ENCODE measurements at places on chromosomes 2 and 18.
A peak's percentile ranks its signal among the peaks of the same experiment; 100 is the strongest.

- DNase-seq: no peak
These were observed 34.2 kb downstream of the MRPL35 start for GRCh38 chr2:86233436-86233835.

GRCh38 chr2:112257575-112257974, 2.7 kb upstream of the ZC3H8 start:
- no peak for DNase-seq

GRCh38 chr2:77034445-77034844, 487.7 kb downstream of the LRRTM4 start:
- DNase-seq: no peak

- no peak for DNase-seq
These were observed 27.3 kb upstream of the GPR17 start for GRCh38 chr2:127618551-127619202.

DNA sequence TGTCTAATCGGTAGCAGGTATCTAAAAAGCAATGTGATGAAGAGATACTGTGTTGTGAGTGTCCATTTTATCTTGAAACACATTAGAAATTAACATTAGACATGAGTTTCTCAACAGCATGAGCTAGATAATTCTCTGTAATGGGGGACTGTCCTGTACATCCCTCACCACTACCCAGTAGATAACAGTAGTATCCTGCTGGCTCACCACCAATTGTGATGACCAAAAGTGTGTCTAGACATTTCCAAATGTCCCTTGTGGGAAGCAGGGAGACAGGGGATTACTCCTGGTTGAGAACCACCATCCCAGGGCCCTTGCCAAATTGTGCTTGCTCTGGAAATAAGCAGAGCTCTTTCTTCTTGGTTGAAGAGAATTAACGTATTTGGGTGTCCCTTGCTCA, 239.3 kb downstream of the IRS1 start:
- DNase-seq: no peak

- DNase-seq: peak; percentile 78
These were observed 18.2 kb upstream of the DAW1 start for GRCh38 chr2:227853204-227853629.

GRCh38 chr18:44149706-44150105, 531.0 kb upstream of the SETBP1 start:
- DNase-seq: no peak

GRCh38 chr2:181317511-181317910, 139.7 kb upstream of the ITGA4 start:
- no peak for DNase-seq

DNA sequence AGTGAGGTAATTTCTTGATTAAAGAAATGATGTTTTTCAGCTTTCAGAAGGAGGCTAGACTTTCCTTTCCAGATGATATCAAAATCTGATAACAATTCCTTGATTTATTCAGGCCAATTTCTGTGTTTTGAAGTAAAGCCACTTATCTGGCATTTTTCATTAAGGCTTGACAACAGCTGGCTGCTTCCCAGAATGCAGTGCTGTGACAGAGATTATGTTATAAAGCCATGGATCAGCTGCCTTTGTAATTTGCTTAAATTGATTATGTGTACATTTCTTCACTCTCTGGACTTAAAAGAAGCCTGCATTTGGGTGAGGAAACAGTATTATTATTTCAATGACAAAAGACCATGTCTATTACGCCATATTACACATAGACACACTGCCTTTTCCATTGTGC, 136.0 kb downstream of the PLCL1 start:
- no peak for DNase-seq

GRCh38 chr18:59070181-59070912, 69.3 kb upstream of the SEC11C start:
- no peak for DNase-seq

- no peak for DNase-seq
These were observed 100.9 kb upstream of the SERTAD2 start for GRCh38 chr2:64754570-64754969.

- no peak for DNase-seq
These were observed 2.5 kb upstream of the DNAJC10 start for GRCh38 chr2:182713601-182714000.

GRCh38 chr18:36580266-36580665, 248.5 kb downstream of the TPGS2 start:
- no peak for DNase-seq

DNA sequence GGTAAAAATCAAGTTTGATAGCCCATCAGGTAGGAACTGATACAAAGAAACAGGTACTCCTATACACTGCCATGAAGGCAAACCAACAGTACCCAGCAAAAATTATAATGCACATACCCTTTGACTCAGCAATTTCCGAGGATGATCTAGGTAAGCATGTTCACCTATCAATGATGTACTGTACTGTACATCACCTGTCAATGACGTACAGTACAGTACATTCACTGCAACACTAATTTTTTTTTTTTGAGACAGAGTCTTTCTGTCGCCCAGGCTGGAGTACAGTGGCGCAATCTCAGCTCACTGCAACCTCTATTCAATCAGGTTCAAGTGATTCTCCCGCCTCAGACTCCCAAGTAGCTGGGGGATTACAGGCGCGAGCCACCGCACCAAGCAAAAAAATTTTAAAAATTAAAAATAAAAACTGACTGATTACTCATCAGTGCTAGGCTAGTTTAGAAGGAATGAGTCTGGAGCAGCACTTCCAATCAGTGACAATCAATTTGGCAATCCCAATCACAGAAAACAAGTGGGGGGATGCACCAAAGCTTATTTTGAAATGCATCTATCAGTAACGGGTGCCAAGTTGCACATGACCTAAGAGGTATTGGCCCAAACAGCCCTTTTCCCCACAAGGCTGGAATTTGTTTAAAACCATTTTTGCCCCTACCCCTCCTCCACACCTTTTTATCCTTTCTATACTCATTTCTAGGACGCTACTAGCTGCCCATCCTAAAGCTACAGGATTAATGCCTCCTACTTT, 8.2 kb downstream of the SRSF7 start:
- no peak for DNase-seq

DNA sequence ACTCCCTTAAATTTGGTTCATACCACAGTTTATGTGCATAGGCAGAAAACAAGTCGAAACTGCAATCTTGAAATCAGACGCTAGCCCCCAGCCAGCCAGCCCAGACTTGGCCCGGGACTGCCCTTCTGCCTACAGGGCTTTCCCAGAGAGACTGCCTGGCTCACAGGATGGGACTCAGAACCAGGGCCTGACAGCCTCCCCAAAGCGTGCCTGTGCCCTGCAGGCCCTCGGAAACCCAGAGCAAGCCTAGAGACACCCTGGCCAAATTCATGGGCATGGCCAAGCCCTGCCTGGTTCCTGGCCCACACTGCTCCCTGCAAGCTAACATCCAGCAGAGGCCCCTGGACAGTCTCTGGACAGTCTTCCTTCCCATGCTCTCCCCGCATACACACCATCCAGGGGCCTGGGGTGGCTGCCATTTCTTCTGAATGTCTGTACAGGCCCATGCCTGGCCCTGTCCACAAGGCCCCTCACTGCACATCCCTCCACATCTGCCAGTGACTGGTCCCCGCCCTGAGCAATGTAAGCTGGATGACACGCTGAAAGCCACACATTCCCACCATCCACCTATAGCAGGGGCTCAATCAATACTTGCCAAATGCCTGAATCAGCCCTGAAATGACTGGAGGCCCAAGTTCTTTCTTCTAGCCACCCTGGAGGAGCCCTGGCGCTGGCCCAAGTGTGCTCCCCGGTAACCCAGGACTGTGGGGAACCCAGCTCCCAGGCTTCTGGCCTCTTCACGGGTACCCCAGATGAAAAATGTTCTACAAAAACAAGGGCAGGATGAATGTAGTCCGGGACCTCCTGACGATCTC, 73.1 kb downstream of the HDAC4 start:
- DNase-seq: no peak

DNA sequence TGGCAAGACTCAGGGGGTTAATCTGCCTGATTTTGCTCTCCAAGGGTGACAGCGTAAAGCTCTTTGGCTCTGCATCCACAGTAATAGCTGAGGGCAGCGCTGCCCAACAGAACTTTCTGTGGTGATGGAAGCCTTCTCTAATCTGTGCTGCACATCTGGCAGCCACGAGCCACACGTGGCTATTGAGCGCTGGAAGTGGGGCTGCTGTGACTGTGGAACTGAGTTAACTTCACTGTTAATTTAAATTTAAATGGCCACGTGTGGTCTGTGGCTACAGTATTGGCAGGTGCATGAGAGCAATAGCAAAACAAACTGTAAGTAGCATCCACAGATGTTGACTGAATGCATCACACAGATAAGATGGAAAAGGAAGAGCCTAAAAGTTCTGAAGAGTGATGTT, 47.3 kb upstream of the TMEM200C start:
- no peak for DNase-seq

DNA sequence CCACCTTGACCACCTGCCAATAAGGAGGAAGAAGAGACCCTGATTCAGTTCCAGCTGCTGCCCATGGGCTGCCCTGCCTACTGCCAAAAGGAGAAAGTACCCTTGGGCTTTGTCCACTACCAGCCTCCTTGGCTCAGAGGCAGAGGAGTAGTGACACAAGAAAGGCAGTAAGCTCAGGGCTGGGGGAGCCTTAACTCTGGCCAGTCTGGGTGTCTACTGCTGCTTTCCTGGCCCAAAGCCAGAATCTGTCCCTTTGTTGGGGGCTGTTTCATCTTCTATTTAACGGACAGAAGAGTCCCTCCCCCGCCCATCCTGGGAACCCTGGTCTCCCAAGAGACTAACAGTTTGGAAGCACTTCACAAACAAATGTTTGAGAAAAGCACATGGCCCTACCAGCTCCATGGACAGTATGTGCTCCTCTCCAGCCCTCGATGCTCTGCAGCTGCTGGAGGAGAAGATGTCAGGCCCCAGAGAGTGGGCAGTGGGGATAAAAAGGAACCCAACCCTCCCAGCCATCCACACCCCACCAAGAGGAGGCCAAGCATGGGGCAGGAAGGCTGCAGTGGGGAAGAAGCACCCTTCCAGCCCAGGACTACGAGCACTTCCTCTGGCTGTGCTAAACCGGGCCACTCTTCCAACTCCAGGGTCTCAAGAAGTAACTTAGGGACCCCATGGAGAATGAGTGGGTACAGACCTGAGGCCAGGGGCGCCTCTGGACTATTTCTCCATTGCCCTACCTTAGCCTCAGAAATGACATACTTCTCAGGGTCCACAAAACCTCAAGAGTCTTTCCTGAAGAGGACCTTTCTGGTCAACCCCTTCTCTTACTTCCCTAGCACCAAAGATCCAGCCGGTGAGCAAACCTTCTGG, 1.2 kb downstream of the ATG9A start:
- DNase-seq: no peak

DNA sequence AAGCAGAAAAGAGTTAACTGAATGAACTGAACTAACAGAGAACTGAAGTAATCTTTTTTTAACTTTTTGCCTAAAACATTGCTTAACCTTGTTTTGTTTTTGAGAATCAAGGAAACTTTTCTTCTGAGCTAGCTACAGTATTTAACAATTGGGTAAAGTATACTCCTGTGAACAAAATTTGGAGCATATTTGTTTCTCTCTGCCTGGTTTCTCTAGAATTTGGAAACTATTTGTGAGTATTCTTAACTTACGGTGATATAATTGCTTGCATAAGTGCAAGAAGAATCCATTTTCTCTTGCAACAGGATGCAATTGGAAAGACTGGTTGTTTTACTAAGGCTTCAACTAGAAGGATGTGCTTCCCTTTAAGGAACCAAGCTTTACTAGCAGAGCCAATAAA, 65.9 kb upstream of the FAM98A start:
- DNase-seq: no peak

DNA sequence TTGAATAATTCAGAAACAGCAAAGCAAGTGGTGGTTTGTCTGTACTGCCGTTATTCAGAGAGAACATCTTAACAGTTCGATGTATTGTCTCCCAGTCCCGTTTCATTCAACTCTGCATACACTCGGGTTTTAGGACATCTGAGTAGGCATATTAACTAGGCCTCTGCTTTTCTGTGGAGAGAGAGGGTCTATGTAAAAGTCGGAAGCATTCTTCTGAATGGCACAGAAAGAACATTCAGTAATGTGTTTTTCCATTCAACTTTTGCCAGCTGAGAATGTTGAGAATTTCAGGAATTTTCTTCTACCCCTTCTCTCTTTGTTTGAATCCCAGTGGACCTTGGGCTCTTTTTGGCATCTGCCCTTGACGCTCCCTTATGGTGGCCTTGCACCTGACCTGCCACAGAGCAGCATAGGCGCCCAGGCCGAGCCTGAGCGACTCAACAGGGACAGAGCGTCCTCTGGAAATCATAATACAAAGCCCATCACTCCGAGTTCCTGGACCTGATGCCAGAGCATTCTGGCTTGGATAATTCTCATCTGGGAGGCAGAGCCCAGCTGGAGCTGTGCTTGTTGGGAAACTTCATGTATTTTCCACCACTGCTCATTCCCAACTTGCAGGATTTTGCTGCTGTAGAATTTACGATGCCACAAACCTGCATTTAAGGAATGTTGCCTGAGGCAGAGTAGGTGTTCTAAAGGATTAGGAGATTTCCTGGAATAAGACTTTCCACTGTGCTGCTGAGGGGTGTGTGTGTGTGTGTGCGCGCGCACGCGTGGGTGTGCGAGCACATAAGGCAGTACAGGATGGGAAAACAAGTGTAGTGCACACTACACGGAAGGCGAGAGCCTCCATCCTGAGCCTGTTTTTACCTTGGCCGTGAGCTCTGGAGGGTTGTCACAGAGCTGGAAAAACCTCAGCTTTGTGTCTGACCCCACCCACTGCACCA, 77.2 kb upstream of the TXNDC2 start:
- DNase-seq: no peak

DNA sequence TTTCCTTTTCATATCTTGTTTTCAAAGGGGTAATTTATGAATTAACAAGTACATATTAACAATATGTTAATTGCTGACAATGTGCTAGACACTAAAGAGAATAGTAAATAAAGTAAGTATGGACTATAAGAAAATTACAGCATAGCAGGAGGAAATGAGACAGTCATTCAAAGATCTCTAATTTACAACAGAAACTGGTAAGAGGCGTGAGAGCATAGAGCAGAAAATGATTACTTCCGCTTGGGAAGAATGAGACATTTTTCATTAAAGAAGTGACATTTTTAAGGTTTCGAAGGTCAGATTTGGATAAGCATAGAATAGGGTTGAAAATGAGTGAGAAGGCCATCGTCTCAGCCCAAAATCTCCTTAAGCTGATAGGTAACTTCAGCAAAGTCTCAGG, 184.4 kb upstream of the SESTD1 start:
- no peak for DNase-seq

- no peak for DNase-seq
These were observed 29.4 kb upstream of the ASNSD1 start for GRCh38 chr2:189631849-189632248.

- DNase-seq: no peak
These were observed 88.2 kb upstream of the VWC2L start for GRCh38 chr2:214322662-214323061.

DNA sequence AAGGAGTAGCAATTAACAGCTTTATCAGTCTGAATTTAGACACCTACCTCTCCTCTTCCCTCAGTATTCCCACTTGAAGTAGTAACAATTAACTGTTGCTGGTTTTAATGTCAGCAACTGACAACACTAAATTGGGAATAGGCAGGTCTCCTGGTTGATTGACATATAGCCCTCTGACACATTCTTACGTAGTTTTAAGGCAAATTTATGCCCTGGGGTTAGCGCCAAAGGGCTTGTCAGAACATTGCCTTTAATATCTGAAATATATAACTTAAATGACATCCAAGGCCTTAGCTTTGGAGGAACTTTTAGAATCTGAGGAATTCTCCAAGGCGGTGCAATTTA, 7.4 kb downstream of the ASXL3 start:
- DNase-seq: no peak

- no peak for DNase-seq
These were observed 4.2 kb downstream of the UGT1A1 start for GRCh38 chr2:233764264-233764663.

All from DMS79 treated with DMSO at 0.1 percent for 48 hours (cell line).